ENCODE measurements at places on chromosomes 11 and 22.

DNA sequence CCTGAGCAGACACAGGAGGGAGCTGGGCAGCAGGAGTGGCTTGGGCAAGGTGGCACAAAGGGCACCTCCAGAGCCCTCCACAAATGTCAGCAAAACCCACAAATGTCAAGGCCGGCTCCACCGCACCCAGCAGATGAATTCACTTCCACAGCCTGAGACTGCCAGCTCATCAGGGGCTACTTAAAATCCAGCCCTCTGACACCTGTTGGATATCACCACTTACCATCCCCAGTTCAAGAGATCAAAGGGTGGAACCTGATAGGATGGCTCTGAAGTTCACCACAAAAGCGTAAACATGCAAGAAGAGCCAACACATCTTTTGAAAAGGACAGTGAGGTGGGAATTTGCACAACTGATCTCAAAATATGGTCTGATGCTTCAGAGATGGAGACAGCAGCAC, 168.6 kb upstream of the GRK3 start:
- no peak for DNase-seq

- DNase-seq, result no peak
Measured at GRCh38 chr11:1830322-1831223, 4.2 kb upstream of the SYT8 start.

GRCh38 chr11:65803797-65804492, 17.1 kb downstream of the OVOL1 start:
- no peak for DNase-seq

DNA sequence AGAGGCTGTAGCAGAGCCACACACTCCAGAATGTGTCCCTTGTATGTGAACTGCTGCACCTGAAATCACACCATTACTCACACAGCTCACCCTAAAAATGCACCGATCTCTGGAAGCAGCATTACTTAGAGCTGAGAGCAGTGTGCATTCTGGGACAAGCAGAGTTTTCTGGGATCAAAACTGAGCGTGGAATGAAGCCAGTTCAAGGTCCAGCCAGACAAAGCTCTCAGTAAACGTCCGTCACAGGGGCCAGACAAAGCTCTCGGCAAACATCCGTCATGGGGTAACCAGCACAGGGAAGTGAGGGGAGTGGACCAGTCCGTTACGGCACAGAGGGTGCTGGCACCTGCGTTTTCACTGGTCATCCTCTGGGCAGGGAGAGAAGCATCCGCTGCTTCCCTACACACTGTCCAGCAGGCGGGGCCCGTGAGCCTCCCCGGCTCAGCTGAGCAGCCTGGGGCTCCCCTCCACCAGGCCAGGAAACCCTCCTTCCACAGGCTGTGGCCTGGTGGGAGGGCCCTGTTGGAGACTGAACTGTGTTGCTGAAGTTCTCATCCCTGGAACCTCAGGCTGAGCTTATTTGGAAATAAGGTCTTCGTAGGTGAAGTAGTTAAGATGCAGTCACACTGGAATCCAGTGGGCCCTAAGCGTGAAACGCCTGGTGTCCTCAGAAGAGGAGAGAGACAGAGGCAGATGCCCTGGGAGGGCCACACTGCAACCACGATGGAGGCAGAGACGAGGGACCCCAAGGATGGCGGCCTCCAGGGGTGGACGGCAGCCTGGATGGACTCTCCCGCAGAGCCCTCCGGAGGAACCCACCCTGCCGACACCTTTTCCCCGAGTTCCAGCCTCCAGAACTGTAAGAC, 883.9 kb downstream of the BRD1 start:
- no peak for DNase-seq

GRCh38 chr11:68810164-68810563, 31.6 kb downstream of the CPT1A start:
- DNase-seq, result no peak

- no peak for DNase-seq
Measured at GRCh38 chr11:79940165-79940564, 499.3 kb upstream of the TENM4 start.

- DNase-seq, result no peak
Measured at GRCh38 chr11:2581151-2581930, 118.5 kb downstream of the KCNQ1OT1 start.

GRCh38 chr11:30710221-30710620, 124.1 kb upstream of the MPPED2 start:
- no peak for DNase-seq

DNA sequence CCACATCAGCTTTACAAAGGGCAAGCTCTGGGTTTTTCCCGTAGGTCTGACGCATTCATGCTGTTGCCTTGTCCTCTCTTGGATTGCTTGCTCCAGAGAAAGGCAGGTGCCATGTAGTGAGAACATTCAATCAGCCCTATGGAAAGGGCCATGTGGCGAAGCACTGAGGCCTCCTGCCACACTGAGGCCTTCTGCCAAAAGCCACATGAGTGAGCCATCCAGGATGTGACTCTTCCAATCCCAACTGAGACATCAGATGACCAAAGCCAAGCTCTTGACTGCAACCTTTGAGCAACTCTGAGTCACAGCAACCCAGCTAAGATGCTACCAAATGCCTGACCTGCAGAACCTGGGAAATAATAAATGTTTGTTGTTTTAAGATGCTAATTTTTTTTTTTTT, 9.0 kb upstream of the PANX3 start:
- DNase-seq, result no peak

GRCh38 chr22:17205432-17205831, 13.8 kb downstream of the ADA2 start:
- DNase-seq, result no peak

DNA sequence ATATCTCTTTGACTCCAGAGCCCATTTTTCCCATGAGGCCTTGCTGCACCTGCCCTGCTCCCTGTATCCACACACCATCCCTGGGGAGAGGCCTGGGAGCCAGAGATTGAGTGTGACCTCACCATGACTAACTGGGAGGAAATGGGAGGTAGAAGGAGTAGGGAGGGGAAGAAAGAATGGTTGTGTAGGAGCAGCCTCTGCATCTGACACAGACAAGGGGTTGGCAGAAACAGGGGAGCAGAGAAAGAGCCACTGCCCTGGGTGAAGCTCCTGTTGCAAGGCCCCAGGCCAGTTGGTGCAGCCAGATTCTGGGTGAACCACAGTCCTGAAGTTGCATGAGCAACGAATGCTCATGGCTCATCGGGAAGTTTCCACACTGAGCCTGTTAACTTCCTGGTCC, 32.4 kb downstream of the POU2F3 start:
- no peak for DNase-seq

DNA sequence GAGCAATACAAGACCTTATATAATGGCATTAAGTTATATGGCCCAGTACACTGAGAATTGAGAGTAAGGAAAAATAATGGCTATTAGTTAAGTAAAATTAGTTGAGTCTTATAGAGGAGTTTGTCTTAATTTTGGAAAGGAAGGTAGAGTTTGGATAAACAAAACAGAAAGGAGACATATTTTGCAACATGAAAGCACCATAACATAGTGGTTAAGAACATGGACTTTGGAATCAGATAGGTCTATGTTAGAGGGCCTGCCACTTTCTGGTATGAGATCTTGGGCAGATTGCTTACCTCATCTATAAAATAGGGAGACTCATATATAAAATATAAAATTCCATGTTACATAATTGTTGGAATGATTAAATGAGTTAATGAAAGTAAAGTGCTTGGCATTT, 68.9 kb downstream of the CSTPP1 start:
- DNase-seq, result no peak

DNA sequence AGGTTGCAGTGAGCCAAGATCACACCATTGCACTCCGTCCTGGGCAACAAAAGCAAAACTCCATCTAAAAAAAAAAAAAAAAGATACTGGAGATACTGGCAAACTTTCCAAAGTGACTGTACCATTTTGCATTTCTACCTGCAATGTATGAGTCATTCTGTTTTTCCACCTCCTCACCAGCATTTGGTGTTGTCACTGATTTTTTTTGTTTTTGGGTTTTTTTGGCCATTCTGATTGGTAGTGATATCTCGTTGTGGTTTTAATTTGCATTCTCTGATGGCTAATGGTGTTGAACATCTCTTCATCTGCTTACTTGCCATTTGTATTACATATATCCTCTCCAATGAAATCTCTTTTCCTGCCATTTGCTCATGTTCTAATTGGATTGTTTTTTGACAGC, 12.0 kb upstream of the RBX1 start:
- no peak for DNase-seq

DNA sequence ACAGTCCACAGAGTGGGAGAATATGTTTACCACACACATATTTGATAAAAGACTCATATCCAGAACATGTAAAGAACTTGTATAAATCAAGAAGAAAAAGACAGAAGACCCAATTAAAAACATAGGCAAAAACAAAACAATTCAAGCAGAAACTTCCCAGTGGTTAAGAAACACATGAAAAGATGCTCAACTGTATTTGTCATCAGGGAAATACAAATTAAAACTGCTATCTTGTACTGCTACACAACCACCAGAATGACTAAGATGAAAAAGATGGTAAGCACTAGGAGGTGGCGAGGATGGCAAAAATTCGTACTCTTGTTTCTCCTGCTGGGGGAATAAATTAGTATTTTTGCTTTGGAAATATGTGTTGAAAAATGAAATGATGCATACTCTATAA, 192.3 kb upstream of the C11orf87 start:
- DNase-seq, result no peak

DNA sequence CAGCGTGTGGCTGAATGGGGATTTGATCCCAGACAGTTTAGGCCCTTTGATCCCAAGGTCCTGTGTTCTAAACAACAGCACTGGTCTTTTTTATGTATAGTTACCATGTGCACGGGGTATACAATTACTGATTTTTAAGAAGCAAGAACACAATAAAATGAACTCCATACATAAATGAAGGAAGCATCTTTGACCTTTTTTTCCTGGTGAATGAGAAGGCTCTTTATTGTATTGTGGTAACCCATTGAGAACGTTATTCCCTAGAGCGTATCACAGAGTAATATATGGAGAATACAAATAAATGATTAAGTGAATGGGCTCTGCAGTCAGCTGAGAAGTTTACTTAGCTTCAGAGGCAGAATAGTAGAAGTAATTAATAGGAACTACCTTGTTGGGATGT, 563.6 kb downstream of the NTM start:
- no peak for DNase-seq

GRCh38 chr11:10762185-10762584, 11.1 kb downstream of the CTR9 start:
- DNase-seq, result no peak

DNA sequence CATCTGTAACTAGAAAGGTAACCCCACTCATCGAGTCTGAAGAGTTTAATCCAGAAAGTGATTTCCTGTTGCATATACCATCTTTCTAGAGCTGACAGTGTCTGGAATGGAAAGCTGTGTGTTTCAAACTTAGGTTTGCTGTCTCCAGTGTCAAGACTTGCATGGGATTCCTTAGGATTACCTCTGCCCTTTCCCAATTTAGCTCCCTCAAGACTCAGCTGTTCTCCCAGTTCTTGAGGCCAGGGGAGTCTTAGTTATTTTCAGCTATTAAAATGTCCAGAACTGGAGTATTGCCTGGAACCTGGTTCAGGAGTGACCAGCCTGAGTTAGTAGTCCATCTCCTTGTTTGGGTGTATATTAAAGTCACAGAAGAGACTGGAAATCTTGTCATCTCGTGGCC, 25.0 kb upstream of the LDHA start:
- no peak for DNase-seq

DNA sequence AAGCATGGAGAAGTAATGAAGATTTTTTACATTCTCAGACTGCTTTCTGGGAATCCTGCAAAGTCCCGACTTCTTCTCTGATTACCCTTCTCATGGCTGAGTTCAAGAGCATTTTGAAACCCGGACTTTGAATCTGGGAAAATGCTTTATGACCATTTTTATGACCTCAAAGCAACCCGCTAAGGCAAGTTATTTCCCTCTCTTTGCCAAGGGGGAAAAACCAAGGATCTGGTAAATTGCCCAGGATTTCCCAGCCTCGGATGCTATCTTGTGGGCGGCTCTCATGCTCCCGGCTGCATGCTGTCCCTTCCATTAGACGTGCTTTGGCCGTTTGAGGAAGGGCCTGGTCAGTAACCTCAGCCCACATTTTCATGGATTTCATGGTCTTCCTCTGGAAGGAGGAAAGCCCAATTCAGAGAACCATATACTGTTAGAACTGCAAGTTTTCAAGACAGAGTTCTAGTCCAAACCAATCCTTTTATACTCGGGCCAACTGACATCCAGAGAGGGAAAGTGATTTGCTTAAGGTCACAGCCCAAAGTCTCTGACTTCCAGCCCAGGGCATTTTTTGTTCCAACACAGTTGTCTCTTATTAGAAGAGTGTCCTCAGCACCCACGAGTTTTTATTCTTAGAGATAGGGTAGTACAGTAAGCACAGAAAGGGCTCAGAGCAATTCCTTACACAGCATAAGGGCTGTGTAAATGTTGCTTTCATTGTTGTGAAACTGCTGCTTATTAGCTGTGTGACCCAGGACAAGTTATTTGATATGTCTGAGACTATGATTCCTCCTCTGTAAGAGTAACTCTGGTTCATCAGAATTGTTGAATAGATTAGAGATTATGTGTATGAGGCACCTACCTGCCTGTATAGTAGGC, 77.4 kb downstream of the NAV2 start:
- no peak for DNase-seq

DNA sequence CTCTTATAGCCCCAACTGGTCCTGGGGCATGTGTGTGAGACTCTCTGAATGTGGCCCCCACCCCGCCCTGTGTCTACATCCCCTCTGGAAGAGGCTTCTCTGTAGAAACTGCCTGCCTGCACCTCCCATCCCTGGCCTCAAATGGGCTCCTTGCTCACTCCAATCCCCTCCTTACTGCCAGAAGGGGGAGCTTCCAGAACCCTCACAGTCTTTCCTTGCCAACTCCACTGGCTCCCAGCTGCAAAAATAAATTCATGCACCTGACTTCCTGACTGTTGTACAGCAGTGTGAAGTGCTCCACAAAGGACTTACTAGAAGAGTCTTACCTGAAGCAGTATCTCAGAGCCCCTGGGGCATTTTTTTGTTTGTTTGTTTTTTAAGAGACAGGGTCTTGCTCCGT, 15.2 kb upstream of the SERPIND1 start:
- DNase-seq, result no peak

Data from stimulated activated CD8-positive, alpha-beta memory T cell treated with anti-CD3 and anti-CD28 coated beads, Interleukin-7, amount 100 ng/mL, for 4 hours (primary cell).